Activated CD4-positive, alpha-beta T cell treated with anti-CD3 and anti-CD28 coated beads for 36 hours (primary cell): ENCODE measurements at places on chromosomes 11 and 22.

DNA sequence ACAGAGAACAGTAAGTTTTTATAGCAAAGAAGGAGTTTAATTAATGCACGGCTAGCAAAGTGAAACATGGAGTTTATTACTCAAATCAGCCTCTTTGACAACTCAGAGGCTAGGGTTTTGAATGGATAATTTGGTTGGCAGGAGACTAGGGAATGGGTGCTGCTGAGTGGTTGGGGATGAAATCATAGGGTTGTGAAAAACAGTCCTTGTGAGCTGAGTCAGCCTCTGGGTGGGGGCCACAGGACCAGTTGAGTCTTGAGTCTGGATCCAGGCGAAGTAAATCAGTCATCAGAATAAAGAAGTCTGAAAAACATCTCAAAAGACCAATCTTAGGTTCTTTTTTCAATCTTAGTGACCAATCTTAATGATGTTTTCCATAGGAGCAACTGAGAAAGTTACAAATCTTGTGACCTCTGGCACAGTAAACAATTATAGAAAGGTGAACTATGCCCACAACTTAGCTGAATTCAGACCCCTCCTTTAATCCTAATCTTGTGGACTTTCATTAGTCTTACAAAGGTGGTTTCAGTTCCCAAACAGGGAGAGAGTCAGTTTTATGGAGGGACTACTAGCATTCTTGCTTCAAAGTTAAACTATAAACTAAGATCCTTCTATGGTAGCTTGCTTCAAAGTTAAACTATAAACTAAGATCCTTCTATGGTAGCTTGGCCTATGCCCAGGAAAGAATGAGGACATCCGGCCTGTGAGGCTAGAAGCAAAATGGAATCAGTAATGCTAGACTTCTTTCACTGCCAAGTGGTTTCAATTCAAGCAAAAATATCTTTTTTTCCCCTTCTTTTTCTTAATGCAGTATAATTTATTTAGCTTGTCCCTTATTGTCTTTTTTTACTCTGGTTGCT is 84.5 kb downstream of the AASDHPPT start:
- peak; percentile 6 for DNase-seq

- DNase-seq: no peak
These were observed 292.0 kb downstream of the TBC1D22A start for GRCh38 chr22:47054231-47055072.

DNA sequence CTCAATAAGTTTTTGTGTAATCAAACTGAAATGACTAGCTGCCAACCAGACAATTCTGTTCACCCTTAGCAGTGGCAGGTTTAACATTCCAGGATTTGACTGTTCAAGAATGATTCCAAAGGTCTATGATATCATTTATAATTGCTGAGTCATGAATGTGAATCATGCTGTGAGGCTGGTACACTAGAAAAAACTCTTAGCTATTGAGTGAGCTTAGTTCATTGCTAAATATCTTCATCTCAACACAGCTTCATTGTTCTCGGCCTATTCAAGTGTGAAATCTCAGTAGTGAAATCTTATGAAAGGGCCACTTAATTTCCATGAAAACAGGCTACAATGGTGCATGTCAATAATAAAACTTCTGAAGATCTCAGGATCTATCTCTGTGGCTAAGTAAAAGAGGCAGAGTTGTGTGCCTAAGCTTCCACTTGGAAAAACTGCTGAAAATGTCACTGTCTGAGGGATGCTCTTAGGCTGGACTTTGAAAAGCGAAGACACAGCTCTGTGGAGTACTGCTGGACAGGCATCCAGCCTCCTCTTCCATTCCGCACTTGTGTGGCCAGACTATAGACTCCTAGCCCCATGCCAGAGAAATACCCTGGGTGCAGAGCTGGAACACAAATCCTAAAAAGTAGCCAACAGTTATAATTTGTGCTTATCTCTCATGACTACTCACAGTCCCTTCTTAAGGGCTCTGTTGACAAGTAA is 12.8 kb downstream of the AQP11 start:
- no peak for DNase-seq

DNA sequence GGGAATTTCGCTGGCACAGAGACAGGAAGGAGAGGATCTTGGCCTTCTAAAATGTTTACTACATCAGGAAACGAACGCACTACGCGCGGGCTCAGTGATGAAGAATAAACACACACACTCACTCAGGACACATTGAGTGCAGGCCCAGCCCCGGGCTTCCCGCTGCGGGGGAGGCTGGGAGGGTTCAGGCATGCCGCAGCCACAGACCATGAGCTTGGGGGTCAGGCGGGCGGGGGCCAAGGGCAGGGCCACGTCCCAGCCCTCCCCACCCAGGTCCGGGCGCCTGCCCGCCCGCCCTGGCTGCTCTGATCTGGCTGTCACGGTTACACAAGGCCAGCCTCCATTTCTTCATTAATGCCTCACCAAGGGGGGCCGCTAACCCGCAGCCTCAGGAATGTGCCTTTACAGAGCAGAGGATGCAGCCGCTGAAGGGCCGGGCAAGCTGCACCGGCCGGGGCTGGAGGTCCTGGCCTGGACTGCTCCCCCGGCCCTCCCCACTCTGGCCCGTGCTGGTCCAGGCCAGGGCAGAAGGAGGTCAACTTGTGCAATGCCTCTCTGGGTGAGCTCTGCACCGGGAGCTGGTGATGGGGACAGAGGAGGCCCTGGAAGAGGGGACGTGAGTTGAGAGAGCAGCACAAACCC is 41.7 kb downstream of the IGF2 start:
- DNase-seq: no peak

GRCh38 chr11:133227632-133228111 is 304.6 kb downstream of the OPCML start:
- no peak for DNase-seq

DNA sequence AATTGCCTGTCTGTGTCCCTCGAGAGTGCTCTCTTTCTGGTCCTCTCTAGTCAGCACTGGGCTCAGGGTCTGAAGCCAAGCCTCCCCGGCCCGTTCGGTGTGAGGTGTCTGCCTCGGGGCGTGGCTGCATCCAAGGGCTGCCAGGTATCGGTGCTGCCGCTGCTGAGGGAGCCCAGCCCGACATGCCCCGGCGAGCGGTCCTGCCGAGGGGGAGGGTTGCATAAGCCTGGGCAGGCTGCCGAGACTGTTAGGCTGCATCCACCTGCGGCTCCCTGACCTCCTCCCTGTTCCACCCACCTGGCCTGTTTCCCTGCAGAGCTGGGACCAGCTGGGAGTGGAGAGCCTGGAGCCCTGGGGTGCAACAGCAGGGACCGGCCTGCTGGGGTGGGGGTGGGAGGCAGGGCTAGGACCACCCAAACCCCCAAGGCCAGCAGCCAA is 6.3 kb downstream of the OVOL1 start:
- no peak for DNase-seq

DNA sequence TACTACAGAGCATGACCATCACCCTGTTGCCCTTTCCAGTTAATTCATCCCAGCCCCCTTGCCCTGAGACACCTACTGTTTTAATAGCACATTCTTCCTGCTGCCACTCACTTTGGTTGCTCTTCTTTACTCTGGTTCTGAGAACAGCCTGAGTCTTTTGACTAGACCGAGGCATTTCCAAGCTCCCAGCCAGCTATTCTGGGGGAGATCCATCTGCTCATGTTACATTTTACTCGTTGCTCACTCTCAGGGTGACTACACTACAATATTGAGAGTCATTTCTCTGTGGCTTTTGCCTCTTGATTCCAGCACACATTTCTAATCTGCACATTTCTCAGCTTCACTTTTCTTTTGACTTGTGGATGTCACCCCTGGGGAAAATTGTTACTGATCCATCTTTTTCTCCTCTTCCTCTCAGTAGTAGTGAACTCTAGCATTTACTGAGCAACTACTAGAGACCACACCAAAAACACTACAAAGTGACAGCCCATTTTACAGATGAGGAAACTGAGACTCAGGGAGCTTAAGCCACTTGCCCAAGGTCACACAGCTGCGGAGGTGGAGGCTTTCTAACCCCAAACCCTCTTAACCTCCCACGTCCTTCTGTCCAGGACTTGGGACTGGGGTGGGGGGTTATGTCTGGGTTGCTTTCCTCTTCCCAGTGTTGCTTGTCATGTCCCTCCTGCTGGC is 117.8 kb downstream of the C11orf91 start:
- DNase-seq: no peak

GRCh38 chr11:119783466-119784400 is 54.7 kb upstream of the NECTIN1 start:
- no peak for DNase-seq

DNA sequence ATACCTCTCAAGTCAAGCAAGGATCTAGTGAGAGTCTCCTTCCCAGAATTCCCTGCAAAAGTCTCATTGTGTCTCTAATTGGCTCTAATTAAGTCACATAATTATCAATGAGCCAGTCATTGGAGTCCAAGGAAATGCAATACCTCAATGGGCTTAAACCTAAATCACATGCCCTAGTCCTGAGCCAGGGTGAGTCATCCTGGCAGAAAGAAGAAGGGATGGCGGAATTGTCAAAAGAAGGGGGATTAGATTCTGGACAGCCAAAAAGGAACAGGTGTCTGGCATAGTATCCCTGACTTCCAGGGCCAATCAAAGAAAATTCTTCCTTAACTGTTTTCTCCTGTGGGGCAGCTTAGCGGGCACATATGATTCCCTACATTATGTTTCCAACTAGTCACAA is 25.1 kb upstream of the LDLRAD3 start:
- DNase-seq: no peak
